ENCODE measurements at places on chromosomes 5 and 9. TPM values are rescaled to one million over a fixed set of nuclear protein-coding genes. Genes with fewer than 3 reads are reported as not detected.

- no peaks in the 10 kb centered on the region for H3K36me3 ChIP-seq
- no peaks in the 10 kb centered on the region for H3K4me1 ChIP-seq
- H3K27ac ChIP-seq: no peak overlapping the region
- DNase-seq: no peak
- H3K27me3 ChIP-seq: peaks cover 31% of the 10 kb centered on the region
- H3K4me3 ChIP-seq: peak overlapping the region; percentile 49
Measured at GRCh38 chr9:109417054-109417453, 81.1 kb downstream of the PTPN3 start.

PRUNE2 gene
- 0.26 TPM for total RNA-seq

PIGO gene
- 23.4 TPM for total RNA-seq

GRCh38 chr5:154858297-154858971 is at the start of gene CNOT8:
TSS of gene CNOT8 (plus strand) at chr5:154858627. CDS start at chr5:154863279, 4,652 bp downstream.
- H3K4me1 ChIP-seq: peaks cover 43% of the 10 kb centered on the region

DNA sequence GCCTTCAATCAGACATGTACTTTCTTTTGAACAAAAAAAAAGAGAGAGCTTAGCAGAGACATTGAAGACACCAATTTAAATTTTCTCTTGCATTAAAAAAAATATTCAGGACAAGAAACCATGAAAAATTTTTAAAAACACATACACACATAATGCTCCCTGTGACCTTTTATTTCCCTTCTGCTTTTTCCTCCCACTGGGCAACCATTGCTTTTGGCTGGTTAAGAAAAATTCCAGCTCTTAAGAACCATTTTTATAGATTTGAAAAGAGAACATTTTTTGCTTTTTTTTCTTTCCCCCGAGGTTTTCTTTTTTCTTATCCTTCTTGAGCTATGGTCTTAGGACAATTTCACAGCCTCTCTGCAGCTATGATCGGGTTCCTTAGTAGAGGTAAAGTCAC is 6.1 kb upstream of the HMHB1 start:
- DNase-seq: no peak
- H3K27me3 ChIP-seq: no peaks in the 10 kb centered on the region
- no peaks in the 10 kb centered on the region for H3K4me1 ChIP-seq

PPWD1 gene
- 21.4 TPM for total RNA-seq
